ENCODE measurements at places on chromosomes 2 and 18.

DNA sequence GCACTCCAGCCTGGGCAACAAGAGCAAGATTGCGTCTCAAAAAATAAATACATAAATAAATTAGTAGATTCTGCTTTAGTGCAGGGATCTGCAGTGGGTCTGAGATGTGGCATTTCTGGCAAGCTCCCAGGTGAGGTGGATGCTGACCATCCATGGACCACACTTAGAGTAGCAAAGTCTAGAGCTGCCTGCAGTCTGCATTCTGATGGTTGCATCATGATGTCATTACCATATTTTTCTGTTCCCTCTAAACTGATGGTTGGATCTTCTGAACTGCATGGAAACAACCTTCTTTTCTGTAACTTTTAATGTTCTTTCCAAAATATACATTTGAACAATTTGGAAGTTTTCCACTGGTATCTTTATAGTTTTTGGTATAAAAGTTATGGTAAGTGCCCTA, 42.9 kb downstream of the MYL12B start:
- DNase-seq = no peak

DNA sequence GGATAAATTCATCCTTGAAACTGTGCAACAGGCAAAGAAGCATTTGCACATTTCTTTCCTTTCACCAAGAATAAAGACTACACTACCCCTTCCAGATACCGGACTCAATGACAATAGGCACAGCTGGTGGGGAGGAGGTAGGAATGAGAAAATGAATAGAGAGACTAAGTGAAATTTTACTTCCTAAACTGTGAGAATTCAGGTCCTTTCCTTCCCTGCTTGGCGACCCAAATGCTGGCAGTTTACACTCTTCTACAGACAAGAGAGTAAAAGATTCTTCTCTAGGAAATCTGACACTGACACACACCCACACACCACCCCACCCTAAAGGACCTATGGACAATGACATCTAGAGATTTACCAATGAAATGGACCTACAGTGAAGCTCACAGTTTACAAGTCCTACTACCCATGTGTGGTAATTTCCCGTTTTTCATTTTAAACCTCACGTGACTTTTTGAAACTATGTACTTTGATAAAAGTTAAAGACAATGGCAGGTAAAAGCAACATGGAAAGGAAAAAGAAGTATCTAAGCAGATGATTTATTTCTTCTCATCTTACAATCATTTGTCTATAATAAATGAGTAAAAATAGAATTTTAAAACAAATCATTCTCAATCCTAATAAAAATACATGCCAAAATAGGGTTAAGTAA, 27.9 kb downstream of the REV1 start:
- DNase-seq = no peak

- DNase-seq = no peak
Observed at GRCh38 chr2:76498360-76498759, 787.6 kb upstream of the GCFC2 start.

- DNase-seq = no peak
Observed at GRCh38 chr2:237324405-237324831, 89.5 kb downstream of the COL6A3 start.

DNA sequence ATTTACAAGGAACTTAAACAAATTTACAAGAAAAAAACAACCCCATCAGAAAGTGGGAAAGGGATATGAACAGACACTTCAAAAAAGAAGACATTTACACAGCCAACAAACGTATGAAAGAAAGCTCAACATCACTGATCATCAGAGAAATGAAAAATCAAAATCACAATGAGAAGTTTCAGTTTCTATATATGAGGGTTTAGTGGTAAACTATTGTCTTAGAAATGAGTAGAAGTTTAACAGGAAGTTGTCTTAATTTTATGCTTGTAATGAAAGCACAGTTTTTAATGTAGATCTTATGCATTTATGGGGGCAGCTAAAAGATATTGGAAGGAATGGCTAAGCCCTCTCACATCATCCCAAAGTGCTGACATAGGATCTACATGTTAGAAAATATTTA, 325.4 kb downstream of the ERBB4 start:
- no peak for DNase-seq

DNA sequence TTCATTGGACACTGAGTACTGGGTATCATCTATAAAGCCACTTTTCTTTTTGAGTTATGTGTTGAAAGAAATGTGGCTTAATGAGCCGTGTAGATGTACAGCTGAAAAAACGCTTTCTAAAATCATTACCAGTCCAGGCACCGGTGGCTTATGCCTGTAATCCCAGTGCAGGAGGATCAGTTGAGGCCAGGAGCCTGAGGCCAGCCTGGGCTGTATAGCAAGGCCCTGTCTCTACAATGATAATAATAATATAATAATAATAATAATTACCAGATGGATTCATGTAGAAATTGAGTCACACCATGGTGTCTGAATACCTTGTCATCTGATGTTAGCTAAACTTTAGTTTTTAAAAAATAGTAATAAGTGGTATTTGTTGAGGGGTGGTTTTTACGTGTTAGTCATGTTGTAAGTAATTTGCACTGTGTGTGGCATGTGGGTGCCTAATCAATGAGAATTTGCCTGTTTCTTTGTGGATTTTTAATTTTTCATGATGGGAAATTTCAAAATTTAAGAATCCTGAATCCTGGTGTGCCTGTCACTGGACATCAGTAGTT, 30.1 kb downstream of the NCK2 start:
- no peak for DNase-seq

DNA sequence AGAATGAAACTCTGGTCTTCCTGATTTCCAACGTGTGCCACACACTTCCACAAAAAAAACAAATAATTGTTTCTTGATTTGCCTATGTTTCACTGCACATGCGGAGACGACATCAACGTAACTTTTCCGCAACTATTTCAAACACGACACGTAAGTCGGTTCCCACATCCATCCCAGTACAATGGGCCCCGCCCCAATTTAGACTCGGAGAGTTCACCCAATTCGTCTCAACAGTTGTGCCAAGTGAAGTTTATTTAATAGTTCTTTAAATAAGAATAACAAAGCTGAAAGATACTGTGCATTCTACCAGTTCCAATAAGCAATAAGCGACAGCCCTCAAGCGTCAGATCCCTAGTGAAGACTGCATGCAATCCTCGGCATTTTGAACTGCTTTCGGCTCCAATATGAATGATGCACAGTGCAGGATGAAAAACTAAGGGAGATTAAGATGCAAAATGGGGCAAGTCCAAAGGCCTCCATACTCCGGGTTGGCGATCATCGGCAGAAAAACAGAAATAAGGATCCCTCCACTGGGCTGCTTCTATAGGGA, 664 bp downstream of the CCT4 start:
- no peak for DNase-seq

DNA sequence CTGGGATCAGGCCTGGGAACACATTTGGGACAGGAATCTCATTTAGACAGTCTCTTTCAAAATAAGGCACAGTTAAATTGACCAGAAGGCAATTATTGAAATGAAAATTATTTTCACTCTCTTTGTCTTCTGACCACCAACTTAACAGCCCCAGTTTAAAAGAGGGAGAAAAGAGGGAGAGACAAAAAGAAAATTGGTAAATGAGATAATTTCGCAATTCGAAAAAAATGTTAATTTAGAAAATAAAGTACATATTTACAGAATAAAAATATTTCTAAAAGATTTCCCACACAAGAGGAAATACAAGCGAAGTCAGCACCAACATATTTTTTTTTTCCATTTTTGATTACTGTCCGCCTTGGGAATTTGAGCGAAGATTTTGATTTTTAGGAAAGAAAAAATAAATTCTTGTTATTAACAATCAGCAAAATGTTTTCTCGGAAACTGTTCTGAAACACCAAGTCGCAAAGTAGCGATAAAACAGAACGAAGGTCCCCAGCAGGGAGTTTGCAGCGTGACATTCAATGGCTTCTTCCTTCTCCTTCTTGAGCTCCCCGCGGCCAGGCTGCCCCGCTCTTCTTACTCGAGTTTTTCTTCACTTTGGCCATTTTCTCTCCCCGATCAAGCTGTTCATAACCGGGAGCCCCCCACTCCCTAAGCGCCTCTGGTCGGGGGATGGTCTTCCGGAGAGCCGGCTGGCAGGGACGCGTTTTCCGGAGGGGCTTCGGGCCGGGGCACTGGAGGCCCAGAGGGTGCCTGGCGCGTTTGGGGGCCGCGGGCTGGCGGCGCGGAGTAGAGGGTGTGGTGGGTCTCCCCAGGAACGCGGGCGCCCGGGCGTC, 5.0 kb downstream of the SP9 start:
- no peak for DNase-seq

DNA sequence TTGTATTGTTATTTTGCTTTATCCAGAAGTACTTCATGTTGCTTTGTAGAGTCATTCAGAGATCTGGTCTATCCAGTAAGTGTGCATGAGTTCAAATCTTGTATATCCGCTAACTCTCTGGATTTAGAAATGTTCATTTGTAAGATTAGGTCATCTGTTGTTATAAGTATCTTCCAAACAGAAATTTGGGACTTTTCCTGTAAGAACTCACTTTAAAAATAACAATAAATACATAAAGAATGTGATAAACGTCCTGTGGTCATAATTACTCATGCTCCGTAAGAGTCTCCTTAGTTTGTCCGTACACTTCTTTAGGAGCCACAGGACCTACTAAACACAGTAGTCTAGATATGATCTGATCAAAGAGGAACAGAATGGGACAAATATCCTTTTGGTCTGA, 699.9 kb upstream of the SLC8A1 start:
- DNase-seq = no peak

- no peak for DNase-seq
Observed at GRCh38 chr2:44638649-44639048, 276.9 kb downstream of the CAMKMT start.

- no peak for DNase-seq
Observed at GRCh38 chr18:8865934-8866333, 160.6 kb downstream of the MTCL1 start.

DNA sequence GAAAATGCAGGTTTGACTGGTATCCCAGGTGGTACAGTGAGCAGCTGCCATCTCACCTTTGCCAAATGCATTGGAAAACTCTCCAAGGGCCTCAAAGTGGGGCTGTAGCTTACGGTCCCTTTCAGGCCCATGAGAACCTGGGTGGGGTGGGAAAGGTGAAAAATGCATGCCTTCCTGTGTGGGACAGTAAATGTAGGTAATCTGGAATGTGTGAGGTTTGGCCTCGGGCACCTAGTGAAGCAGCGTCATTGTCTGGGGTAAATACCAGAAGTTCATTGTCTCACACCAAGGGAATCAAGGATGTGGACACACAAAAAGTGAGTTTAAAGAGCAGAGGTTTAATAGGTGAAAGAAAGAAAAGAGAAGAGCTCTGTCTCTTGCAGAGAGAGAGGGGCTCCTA, 36.6 kb downstream of the TIMM21 start:
- no peak for DNase-seq

DNA sequence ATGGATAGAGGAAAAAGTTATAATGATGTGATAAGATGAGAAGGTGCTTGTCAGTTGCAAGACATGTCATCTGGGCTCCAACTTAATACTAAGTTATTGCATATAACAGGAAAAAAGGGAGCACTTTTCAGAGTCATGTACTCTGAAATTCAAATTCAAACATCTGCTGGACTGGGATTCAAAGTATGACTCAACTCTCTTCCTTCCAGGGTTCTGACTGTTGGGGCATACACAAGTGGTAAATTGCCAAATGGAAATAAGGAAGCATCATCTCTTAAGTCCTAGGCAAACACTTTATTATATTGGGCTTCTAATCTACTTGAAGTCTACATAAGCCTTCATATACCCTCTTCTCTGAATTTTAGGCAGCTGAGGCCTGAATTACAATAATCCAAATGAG, 44.9 kb downstream of the ZBTB14 start:
- no peak for DNase-seq

DNA sequence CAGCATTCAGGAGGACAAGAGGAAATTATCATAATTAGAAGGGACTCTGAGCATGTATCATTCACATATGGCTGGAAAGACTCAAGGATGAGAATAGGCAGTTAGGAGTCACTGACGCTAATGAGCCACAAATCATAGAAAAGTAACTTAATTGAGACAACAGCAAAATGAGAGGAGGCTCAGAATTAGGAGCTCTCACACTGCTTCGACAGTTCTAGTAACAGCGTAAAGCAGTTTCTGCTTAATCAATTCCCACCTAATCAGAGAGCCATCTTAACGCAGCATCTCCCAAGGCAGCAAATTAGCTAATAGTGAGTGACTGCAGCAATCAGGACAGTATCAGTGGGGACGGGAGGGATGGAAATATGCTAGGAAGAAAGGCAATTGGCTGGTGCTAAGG, 32.8 kb downstream of the ANKRD44 start:
- DNase-seq = no peak

GRCh38 chr18:7338846-7339245, 108.0 kb downstream of the LRRC30 start:
- DNase-seq = no peak

GRCh38 chr2:218959761-218960308, 369 bp downstream of the CDK5R2 start:
- no peak for DNase-seq

DNA sequence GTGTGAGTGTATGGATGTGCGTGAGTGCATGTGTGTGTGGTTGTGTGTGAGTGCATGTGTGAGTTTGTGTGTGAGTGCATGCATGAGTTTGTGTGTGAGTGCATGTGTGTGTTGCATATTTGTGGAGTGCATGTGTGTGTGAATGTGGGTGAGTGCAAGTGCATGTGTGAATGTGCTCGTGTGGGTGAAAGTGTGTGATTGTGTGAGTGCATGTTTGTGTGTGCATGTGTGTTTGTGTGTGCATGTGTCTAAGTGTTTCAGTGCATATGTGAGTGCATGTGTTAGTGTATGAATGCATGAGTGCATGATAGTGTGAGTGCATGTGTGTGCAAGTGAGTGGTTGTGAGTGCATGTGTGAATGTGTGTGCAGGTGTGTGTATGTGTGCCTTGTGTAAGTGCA, 343.4 kb upstream of the SALL3 start:
- no peak for DNase-seq

DNA sequence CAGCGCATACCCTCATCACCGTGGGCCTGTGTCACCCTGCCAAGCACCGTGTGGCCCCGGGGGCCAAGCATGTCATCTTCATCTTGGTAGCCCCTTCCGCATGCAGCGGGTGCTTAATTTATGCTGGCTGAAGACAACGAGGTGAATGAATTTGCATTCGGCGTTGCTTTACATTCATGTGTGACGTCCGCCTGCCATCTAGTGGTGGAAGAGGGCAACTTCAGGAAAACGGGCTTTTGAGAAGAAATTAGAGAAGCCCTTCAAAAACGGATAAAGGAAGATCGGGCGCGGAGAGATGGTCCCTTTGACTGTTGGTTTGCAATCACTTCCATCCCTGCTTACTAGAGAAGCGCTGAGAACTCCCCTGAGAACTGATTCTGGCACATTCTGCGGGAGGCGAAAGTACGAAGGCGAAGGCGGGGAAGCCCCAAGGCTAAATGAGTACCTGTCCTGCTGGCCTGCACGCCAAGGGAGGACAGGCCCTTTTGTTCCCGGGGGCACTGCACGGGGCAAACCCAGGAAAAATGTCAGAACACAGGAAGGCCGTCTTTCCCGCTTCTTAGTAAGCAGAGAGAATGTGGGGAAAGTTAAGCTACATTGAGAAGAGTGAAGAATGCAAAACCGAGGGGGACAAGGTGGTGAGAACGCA, 145.9 kb downstream of the ZNF516 start:
- DNase-seq = peak; percentile 38

DNA sequence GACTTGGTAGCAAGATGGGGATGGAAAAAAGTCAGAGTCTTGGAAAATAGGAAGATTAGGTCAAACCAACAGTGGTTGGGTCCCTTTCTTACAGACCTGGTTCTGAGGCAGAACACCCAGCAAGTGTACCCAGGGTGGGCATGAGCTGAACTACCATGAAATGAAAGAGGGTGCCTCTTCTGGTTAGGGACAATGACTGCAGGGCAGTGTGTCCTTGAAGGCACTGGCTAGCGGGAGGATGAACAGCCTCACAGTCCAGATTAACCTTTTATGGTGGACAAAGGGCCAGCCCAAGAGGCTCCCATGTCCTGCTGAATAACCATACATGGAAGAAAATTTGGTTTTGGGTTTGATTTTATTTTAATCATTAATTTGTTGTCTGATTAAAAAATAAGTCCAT, 61.8 kb upstream of the CCDC85A start:
- no peak for DNase-seq

Measured in hematopoietic multipotent progenitor cell treated with erythropoietin and hydrocortisone succinate and interleukin-3 and kit ligand, for 17 days (in vitro differentiated cells).